ENCODE measurements at places on chromosomes 13 and 19. TPM values are rescaled to one million over a fixed set of nuclear protein-coding genes. Genes with fewer than 3 reads are reported as not detected.

Gene NLRP9
- total RNA-seq: not detected

Gene PPM1N
- total RNA-seq: 8.3 TPM

Gene CPT1C
- total RNA-seq: 15.0 TPM

Gene PRSS57
- not detected for total RNA-seq

Gene ERCC1
- total RNA-seq: 164 TPM

Gene TLE6
- total RNA-seq: 3.4 TPM

Gene KLK15
- total RNA-seq: not detected

Gene ZNF534
- not detected for total RNA-seq

Gene COL4A1
- total RNA-seq: 83.2 TPM

Gene CNN2
- total RNA-seq: 49.8 TPM

Gene ZNF429
- not detected for total RNA-seq

Gene TEX26
- not detected for total RNA-seq

Gene ZNF536
- total RNA-seq: not detected

Gene ZNF329
- total RNA-seq: 3.8 TPM

Gene FUT6
- not detected for total RNA-seq

Gene ZNF726
- 0.61 TPM for total RNA-seq

Gene CBARP
- total RNA-seq: 2.3 TPM

Gene MCOLN1
- total RNA-seq: 12.8 TPM

Gene ELSPBP1
- not detected for total RNA-seq

Gene TSHZ3
- total RNA-seq: 3.1 TPM

Gene TNFSF9
- total RNA-seq: 6.3 TPM

Gene KL
- total RNA-seq: 0.04 TPM

Gene SLC25A41
- 0.17 TPM for total RNA-seq

Gene PLVAP
- total RNA-seq: not detected

Gene DGKH
- 5.1 TPM for total RNA-seq

Gene COL4A2
- 137 TPM for total RNA-seq

Gene C19orf18
- total RNA-seq: not detected

Gene MAST1
- 2.0 TPM for total RNA-seq

Gene PEG3
- not detected for total RNA-seq

Gene CLEC17A
- total RNA-seq: 0.09 TPM

Gene AMER2
- not detected for total RNA-seq

Gene RFPL4AL1
- total RNA-seq: 0.28 TPM

Gene CALR3
- not detected for total RNA-seq

Gene KLC3
- 0.62 TPM for total RNA-seq

Gene EFNB2
- 3.0 TPM for total RNA-seq

Gene SIGLEC10
- not detected for total RNA-seq

Gene RNF17
- not detected for total RNA-seq

Gene AKT1S1
- total RNA-seq: 113 TPM

Gene TEKTIP1
- total RNA-seq: not detected

Measured in A549 treated with CORT108297 at 1 μM for 4 hours (cell line).